ENCODE measurements at places on chromosomes 6 and 20.
A peak's percentile ranks its signal among the peaks of the same experiment; 100 is the strongest.

GRCh38 chr20:22862671-22863230, 172.4 kb upstream of the SSTR4 start:
- DNase-seq = no peak

DNA sequence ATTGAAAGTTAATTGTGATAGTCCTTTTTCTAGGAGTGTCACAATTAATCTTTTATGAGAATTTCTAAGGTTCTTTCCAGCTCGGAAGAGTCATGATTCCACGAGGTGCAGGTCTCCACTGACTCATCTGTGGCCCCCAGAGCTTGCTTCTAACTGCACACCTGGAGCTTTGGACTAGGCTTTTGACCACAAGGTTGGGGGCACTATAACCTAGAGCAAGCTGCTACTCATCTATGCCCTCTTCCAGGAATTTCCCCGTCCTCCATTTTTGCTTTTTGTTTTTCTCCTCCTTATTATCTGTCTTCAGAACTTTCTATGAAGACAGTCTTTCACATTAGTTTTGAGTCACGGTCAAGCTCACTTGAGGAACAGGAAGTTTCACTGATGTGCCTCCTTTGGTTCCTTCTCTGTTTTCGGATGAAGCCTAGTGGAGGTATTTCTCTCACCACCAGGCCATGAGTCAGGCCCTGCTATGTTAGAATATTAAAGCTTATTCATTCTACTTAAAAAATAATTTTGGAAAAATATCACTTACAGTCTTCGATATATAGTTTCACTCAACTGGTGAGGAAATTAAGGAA, 119.2 kb upstream of the INSM1 start:
- no peak for DNase-seq

- DNase-seq = no peak
Observed at GRCh38 chr20:58883241-58883691, 30.8 kb downstream of the GNAS start.

GRCh38 chr6:169164451-169164850, 89.2 kb downstream of the THBS2 start:
- DNase-seq = no peak

DNA sequence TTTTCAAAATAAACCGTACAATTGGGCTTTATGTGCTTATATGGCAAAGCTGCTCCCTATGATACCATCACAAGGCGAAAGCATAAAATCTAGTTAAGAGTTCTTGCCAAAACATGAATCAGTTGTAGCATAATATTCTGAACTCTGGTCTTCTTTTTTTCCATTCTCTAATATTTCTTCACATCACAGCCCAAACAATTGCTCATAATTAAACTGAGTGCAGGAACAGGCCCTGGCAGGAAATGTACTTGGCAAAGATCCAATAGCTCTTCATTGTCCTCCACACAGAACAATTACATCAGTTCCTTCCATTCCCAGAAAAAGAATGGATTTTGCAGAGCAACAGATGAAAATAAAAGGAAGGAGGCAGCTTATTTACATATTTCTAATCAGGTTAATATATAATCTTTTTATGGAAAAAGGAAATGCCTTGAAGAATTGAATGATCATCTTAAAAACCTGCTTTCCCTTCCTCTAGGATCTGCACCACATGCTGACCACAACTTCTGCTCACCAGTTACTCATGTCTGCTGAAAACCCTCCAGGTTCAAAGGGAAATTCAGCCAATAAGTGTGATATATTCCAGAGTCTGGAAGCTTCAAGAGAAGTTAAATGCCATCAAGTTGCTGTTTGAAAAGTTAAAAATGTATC, 123.3 kb upstream of the COL21A1 start:
- DNase-seq = peak; percentile 69

DNA sequence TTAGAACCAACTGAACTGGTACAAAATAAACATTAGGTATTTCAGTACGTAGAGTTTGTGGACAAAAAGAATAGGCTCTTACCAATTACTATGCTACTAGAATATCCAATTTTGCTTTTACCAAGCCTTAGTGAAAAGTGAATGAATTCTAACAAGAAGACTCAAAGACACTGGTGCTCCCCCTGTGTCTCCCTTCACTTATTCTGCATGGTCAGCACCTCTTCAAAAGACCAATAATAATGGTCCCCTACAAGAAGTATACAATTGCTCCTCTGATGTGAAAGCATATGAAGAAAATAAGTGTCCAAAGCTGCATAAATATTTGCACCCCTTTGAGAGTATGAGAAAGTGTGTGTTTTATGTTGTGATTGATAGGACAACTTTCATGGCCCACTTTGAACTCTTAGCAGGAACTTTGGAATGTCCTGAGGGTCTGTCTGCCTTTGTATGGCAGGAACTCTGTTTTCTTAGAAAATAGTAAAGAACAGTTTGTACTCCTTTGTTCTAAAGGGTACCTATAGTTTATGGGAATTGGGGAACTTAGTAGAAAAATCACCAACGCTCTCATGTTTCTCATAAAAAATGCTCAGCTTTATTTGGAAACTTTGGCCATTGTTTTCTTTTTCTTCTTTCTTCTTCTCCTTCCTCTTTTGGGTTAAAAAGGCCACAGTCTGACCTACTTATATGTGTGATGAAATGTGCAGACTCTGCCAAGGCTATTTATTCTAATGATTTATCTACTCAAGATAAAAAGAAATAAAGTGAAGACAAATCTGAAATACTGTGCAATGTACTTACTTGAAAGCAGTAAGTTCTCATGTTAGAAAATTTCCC, 352.4 kb downstream of the LAMA2 start:
- no peak for DNase-seq
